ENCODE measurements at places on chromosomes 11 and 22. TPM values are rescaled to one million over a fixed set of nuclear protein-coding genes. Genes with fewer than 3 reads are reported as not detected.

MS4A7 gene
- total RNA-seq, result 75.0 TPM

SLC29A2 gene
- 1.3 TPM for total RNA-seq

DNA sequence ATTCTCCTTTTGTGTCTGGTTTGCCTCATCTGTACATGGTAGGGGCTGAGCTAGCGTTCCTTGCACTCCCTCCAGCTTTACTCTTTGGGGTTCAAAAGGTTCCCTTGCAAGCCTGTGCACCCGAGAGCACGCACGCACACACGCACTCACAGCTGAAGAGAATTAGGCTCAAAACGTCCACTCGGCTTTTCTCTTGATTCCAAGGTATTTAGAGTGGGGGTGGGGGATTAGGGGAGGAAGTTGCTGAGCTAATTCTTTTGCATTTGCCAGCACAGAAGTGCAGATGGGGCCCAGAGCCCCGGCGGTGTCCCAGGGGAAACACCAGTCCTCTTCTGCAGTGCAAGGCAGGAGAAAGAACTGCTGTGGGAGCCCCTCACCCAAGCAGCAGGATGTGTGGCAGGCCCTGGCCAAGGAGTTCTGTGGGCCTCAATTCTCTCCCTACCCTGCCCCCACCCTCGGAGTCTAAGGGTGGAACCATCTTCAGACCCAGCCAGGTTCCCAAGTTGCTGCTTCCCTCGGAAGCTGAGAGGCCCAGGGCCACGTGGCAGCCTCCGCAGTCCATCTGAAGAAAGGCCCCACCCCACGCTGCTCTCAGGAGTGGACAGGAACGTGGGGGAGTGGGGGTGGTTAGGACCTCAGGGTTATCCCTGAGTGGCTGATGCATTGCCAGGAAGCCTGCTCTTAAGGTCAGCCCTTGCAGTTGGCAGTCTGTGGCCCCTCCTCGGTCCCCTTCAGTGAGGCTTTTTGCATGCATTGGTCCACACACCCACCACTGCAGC is 3.8 kb upstream of the KCNQ1OT1 start:
- H3K4me1 ChIP-seq, result no peaks in the 10 kb centered on the region
- no peak overlapping the region for H3K4me3 ChIP-seq
- no peaks in the 10 kb centered on the region for H3K27me3 ChIP-seq
- no peak for DNase-seq
- peak overlapping the region; percentile 31 for H3K27ac ChIP-seq

DNA sequence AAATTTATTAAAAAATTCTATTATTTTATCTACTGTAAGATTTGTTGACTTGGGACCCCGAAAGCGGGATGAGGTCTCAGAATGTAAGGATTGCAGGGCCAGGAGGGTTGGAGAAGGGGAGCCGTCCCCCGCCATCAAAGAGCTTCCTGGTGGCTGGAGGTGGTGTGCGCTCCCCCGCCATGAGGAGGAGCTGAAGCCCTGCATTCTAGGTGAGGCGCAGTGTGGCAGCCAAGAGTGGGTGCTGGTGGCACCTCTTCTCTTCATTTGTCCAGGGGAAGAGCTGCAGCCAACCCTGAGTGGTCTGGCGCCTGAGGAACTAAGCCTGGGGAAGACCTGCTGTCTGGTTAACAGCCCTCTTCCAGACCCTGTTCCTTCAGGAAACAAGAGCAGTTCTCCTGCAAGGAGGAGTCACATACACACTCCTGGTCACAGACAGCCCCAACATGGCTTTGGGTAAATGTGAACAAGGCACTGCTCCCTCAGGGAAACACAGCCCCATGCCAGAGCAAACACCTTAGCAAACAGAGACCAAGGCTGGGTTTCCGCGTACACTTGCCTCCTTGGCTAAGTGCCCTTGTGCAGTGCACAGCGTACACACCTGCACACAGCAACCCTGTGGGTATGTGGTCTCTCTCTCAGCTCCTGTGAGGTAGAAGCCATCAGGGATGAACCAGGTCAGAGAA is 17.3 kb downstream of the RTN4RL2 start:
- no peak for DNase-seq
- no peaks in the 10 kb centered on the region for H3K27me3 ChIP-seq
- no peak overlapping the region for H3K4me3 ChIP-seq
- no peak overlapping the region for H3K27ac ChIP-seq
- no peaks in the 10 kb centered on the region for H3K36me3 ChIP-seq
- H3K4me1 ChIP-seq, result peaks cover 25% of the 10 kb centered on the region

GRCh38 chr22:22069450-22070370 is 87.1 kb upstream of the TOP3B start:
- H3K36me3 ChIP-seq, result no peaks in the 10 kb centered on the region
- no peak overlapping the region for H3K27ac ChIP-seq
- H3K27me3 ChIP-seq, result no peaks in the 10 kb centered on the region

GRCh38 chr22:44783581-44783980 is 31.2 kb downstream of the ARHGAP8 start:
- DNase-seq, result no peak
- H3K36me3 ChIP-seq, result no peaks in the 10 kb centered on the region
- no peaks in the 10 kb centered on the region for H3K4me1 ChIP-seq
- H3K27me3 ChIP-seq, result no peaks in the 10 kb centered on the region
- H3K4me3 ChIP-seq, result no peak overlapping the region

- no peaks in the 10 kb centered on the region for H3K4me1 ChIP-seq
- no peak overlapping the region for H3K4me3 ChIP-seq
- no peaks in the 10 kb centered on the region for H3K36me3 ChIP-seq
Observed at GRCh38 chr11:28713850-28714249, 605.7 kb downstream of the METTL15 start.

- H3K27ac ChIP-seq, result no peak overlapping the region
- no peak overlapping the region for H3K4me3 ChIP-seq
- H3K27me3 ChIP-seq, result no peaks in the 10 kb centered on the region
- DNase-seq, result no peak
- H3K4me1 ChIP-seq, result no peaks in the 10 kb centered on the region
Observed at GRCh38 chr22:19745155-19746101, 15.2 kb upstream of the TBX1 start.

- no peaks in the 10 kb centered on the region for H3K27me3 ChIP-seq
- no peak overlapping the region for H3K27ac ChIP-seq
- H3K4me3 ChIP-seq, result no peak overlapping the region
Observed at GRCh38 chr11:35804451-35805040, 139.3 kb upstream of the LDLRAD3 start.

GRCh38 chr11:70032470-70032795 is 45.7 kb upstream of the ANO1 start:
- no peaks in the 10 kb centered on the region for H3K27me3 ChIP-seq
- H3K27ac ChIP-seq, result no peak overlapping the region
- DNase-seq, result peak; percentile 7
- H3K4me3 ChIP-seq, result no peak overlapping the region
- H3K36me3 ChIP-seq, result no peaks in the 10 kb centered on the region
- no peaks in the 10 kb centered on the region for H3K4me1 ChIP-seq

GRCh38 chr11:14539982-14540421 is 19.8 kb upstream of the PSMA1 start:
- H3K27ac ChIP-seq, result no peak overlapping the region
- H3K36me3 ChIP-seq, result no peaks in the 10 kb centered on the region
- no peak overlapping the region for H3K4me3 ChIP-seq
